Breast epithelium (tissue), 4 donors: ENCODE measurements at places on chromosomes 5 and 9.

- no peak for DNase-seq
These were observed 59.0 kb upstream of the BARX1 start for GRCh38 chr9:94014066-94014654.

DNA sequence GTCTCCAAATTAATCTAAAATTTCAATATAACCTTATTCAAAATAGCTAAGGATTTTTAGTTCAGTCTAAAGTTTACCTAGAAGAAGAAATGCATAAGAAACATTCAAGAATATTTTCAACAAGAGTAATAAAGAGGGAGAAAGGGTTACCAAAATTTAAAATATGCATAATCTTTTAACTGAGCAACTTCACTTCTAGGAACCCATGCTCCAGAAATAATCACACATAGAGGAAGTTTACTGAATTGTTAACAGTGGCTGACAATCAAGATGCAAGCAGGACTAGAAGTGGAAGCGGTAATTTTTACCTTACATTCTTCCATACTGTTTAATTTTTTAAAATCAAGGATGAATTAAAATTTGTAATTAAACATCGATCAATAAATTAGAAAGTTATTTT, 1.9 kb downstream of the PJA2 start:
- DNase-seq: no peak

GRCh38 chr5:98880598-98880997, 48.2 kb downstream of the CHD1 start:
- no peak for DNase-seq

DNA sequence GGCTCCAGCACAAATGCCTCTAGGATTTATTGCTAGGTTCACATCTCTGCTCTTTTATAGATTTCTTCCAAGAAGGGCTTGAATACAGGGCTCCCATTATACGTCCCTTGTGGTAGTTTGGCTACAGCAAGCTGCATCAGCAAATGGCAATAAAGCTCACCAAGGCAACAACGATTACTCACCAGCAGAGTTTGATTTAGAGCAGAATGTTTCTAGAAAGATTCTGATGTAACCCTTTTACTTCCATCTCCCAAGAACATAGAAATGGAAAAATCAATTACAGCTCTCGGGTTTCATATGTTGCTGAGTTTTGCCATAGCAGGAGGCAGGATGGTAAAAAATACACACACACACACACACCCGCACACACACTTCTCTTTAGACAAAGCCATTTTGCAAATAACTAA, 124.2 kb upstream of the TNPO1 start:
- DNase-seq: no peak

- DNase-seq: no peak
These were observed 71.5 kb upstream of the PSD2 start for GRCh38 chr5:139723986-139724587.

GRCh38 chr9:129211686-129212085, 33.6 kb upstream of the IER5L start:
- peak; percentile 58 for DNase-seq

GRCh38 chr9:13447843-13448422, 168.4 kb upstream of the MPDZ start:
- DNase-seq: no peak

DNA sequence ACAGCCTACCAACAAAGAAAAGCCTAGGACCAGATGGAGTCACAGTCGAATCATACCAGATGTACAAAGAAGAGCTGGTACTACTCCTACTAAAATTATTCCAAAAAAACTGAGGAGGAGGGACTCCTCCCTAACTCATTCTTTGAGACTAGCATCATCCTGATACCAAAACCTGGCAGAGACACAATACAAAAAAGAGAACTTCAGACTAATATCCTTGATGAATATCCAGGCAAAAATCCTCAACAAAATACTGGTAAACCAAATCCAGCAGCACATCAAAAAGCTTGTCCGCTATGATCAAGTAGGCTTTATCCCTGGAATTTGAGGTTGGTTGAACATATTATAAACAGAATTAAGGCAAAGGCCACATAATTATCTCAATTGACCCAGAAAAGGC, 900.4 kb upstream of the ARRDC3 start:
- no peak for DNase-seq

DNA sequence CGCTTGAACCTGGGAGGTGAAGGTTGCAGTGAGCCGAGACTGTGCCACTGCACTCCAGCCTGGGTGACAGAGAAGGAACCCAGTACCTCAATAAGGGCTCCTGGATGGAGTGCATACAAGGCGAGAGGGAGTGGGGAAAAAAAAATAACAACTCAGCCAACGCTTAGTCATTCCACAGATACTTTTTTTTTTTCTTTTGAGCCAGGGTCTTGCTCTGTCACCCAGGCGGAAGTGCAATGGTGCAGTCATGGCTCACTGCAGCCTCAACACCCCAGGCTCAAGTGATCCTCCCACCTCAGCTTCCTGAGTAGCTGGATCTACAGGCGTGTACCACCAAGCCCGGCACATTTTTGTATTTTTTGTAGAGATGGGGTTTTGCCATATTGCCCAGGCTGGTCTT, 59.5 kb upstream of the GGTA1 start:
- no peak for DNase-seq

DNA sequence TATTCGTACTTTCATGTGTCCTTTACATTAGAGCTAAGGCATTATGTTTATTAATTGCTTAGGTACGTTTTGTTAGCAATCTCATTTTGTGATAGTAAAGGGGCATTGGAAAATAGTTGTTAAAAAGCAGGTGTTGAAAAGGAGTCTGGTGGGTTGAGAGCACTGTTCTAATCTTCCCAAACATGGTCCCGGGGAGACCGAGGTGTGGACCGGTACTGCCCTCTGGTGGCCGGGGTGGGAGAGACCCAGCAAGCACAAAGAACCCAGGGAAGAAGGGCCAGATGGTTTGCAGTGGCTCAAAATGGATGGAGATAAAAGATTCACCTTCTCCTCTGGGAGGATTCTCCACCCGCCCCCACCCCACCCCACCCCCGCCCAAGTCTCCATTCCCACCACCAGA, 26.1 kb downstream of the IDNK start:
- no peak for DNase-seq

GRCh38 chr9:103730866-103731265, 363.2 kb upstream of the SMC2 start:
- no peak for DNase-seq

DNA sequence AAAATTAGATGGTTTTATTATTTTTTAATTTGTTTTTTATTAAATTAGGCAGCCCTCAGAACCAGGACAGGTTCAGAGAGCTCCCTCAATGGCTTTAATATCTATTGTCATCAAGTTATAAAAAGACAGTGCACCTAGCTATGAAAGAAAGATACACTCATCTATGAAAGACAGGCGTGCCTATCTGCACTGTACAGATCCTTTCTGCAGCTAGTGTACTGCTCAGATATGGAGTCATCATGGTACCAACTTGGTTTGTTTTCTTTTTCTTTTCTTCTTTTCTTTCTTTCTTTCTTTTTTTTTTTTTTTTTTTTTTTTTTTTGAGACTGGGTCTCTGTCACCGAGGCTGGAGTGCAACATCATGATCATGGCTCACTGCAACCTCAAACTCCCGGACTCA, 54.8 kb upstream of the GPBP1 start:
- no peak for DNase-seq

DNA sequence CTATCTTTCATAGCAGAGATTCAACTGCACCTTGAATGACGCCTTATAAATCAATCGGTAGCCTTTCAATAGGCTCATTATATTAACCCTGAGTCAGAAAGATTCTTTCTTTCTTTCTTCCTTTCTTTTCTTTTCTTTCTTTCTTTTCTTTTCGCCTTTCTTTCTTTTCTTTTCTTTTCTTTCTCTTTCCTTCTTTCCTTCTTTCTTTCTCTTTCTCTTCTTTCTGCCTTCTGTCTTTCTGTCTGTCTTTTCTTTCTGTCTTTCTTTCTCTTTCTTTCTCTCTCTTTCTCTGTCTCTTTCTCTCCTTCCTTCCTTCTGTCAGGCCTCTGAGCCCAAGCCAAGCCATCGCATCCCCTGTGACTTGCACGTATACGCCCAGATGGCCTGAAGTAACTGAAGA, 86.0 kb upstream of the CLINT1 start:
- no peak for DNase-seq

DNA sequence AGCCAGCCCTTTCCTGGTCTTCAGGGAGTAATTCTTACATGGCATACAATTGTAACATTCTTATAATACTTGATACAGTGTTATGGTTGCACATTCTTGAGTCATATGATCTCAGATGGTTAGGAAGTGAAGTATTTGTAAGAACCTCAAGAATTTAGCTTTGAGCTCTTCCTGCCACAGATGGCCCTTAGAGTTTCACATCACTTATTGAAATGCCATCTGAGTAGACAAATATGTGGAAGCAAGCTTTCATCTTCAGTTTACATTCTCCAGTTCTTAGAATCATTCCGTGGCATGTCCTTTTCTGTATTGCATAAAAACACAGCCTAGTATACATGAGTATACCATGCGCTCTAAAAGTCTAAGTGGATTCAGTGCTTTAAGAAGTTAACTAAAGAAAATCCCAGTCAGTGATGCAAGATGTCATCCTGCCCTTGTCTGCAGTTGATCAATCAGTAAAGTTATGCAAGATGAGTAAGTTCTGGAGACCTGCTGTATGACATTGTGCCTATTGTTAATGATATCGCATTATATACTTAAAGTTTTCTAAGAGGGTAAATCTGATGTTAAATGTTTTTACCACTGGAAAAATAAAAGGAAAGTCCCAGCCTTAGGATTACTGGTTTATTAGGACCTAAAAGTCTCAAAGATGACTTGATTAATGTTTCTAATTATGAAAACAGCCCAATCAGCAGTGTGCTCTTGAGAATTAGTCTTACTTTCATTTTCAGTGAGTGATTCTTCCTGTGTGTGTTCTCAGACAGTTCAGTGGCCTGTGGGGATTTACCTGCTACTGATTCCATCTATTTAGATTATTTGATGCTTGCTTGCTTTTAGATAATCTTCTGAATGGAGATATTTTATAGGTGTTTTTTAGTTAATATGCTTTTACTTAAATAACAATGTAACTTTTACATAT, 29.4 kb downstream of the RHOBTB3 start:
- DNase-seq: no peak

GRCh38 chr9:135724186-135724787, 22.3 kb downstream of the KCNT1 start:
- DNase-seq: no peak

DNA sequence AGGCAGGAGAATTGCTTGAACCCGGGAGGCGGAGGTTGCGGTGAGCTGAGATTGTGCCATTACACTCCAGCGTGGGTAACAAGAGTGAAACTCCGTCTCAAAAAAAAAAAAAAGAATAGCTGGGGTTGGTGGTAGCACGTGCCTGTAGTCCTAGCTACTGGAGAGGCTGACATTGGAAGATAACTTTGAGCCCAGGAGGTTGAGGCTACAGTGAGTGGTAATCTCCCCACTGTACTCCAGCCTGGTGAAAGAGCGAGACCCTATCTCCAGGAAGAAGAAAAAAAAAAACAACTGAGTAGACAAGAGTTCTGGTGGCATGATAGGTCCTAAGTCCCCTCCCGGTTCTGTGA, 26.3 kb downstream of the GOLGA2 start:
- DNase-seq: no peak

- DNase-seq: no peak
These were observed 140.1 kb upstream of the FBXL17 start for GRCh38 chr5:108521841-108522506.

DNA sequence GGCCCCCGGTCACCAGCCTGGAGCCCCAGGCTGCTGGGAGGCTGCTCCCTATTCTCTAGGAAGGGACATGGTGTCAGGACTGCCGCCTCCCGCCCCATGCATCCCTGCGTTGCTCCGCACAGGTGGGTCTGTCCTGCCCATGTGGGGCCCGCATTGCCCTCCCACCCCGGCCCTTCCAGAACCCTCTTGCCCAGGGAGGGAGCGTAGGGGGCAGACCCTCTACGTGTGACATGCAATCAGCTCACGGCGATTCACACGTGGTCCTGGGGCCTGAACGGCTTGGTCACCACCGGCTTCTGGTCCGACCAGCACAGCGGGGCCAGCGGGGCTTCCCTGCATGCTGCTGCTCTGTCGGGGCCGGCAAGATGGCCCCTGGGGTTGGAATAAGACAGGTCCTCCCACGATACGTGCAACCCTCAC, 9.4 kb downstream of the SLC6A19 start:
- no peak for DNase-seq

- no peak for DNase-seq
These were observed 200.9 kb upstream of the PTGER4 start for GRCh38 chr5:40478766-40479165.

GRCh38 chr9:123089790-123090189, 56.3 kb downstream of the GPR21 start:
- DNase-seq: no peak

DNA sequence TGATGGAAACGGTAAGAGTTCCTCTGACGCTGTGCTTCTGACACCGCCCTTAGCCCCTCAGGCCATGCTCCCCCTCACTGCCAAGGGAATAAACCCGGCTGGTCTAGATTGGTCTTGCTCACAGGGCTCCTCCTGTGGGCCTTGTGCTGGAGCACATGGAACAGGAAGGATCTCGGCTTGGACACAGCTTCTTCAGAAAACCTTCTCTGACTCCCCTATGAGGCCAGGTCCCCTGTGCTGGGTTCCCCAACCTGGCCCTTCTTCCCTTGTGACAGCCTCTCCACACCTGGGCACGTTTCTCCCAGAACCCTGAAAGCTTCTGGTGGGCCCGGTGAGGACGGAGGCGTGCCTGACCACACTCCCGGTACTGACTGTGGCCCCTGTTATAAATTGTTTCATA, 8.2 kb downstream of the SPATA31E1 start:
- DNase-seq: no peak

GRCh38 chr5:53024535-53024934, 35.4 kb downstream of the ITGA2 start:
- DNase-seq: no peak

GRCh38 chr9:114351932-114352331, 22.3 kb downstream of the ORM2 start:
- no peak for DNase-seq

GRCh38 chr5:134586866-134587524, 45.6 kb downstream of the SAR1B start:
- DNase-seq: peak; percentile 72

DNA sequence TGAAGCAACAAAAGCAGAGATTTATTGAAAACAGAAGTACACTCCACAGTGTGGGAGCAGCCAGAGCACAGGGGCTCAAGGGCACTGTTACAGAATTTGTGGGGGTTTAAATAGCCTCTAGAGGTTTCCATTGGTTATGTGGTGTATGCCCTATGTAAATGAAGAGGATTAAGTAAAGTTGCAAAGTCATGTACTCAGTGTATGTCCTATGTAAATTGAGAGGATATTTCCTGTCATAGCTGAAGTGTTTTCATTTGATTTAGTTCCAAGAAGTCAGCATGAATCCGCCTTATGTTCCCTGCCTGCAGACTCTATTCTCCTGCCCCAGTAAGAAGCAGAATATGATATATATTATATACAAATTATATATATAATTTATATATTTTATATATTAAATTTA, 966.0 kb upstream of the COX7C start:
- no peak for DNase-seq

- DNase-seq: no peak
These were observed 119.8 kb upstream of the CDH9 start for GRCh38 chr5:27158171-27158570.

GRCh38 chr9:126327006-126327713, 531 bp downstream of the MVB12B start:
- no peak for DNase-seq

- no peak for DNase-seq
These were observed 60.4 kb upstream of the CAST start for GRCh38 chr5:96601715-96602244.

- DNase-seq: no peak
These were observed 773 bp upstream of the AGGF1 start for GRCh38 chr5:77029376-77029885.
